ENCODE measurements at places on chromosomes 6 and 20.

- no peak overlapping the region for H3K27ac ChIP-seq
- no peak for DNase-seq
- H3K36me3 ChIP-seq: no peaks in the 10 kb centered on the region
- no peaks in the 10 kb centered on the region for H3K4me1 ChIP-seq
Measured at GRCh38 chr6:107543088-107543487, 53.2 kb downstream of the SOBP start.

GRCh38 chr6:94099072-94099471 is 679.7 kb upstream of the EPHA7 start:
- H3K27ac ChIP-seq: no peak overlapping the region
- no peak overlapping the region for H3K4me3 ChIP-seq
- H3K36me3 ChIP-seq: no peaks in the 10 kb centered on the region

GRCh38 chr20:60255866-60256265 is 297.6 kb downstream of the CDH26 start:
- no peak overlapping the region for H3K4me3 ChIP-seq
- DNase-seq: no peak
- H3K27me3 ChIP-seq: no peaks in the 10 kb centered on the region
- no peaks in the 10 kb centered on the region for H3K36me3 ChIP-seq
- H3K4me1 ChIP-seq: no peaks in the 10 kb centered on the region

DNA sequence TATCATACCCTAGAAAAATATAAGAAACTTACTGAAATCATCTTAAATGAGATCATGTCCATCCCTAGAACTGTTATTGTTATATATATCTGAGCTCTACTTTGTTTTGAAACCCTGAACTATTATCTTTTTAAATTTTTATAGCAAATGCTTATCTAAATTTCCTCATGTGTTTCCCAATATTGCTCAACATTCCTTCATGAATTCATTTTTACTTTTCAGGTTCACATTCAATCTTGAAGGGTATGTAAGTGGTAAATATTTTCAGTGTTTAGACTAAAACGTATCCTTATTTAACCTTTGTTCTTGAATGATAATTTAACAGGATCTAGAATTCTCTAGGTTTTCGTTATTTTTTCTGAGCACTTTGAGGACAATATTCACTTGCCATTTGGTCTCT is 23.9 kb downstream of the PDE7B start:
- peaks cover 10% of the 10 kb centered on the region for H3K4me1 ChIP-seq
- H3K27ac ChIP-seq: no peak overlapping the region
- H3K27me3 ChIP-seq: no peaks in the 10 kb centered on the region
- no peak for DNase-seq

DNA sequence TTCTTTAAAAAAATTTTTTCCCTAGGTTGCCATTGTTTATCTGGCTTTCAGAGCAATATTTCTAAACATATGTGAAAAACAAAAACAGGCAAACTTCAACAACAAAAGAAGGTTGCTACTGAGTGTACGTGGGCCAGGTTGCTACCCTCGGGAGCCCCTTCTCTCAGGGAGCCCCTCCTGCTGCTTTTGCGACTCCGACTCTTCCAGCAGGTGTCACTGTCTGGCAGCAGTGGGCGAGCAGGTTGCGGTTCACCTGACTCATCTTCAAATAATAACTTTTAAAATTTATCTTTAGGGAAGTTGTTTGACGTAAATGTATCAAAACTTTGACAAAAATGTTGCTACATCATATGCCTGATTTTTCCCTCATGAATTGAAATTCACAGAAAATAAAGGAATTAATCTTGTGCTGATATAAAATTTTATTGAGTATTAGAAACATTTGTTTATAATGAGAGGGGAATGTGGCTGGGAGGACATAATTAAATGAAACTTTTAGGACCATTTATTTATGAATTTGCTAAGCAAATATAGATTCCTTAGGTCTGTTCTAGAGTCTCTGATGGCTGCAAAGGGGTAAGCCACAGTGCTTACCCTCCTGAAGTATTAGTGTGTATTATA is 138.8 kb downstream of the HIVEP1 start:
- peaks cover 2% of the 10 kb centered on the region for H3K36me3 ChIP-seq
- H3K27me3 ChIP-seq: no peaks in the 10 kb centered on the region
- H3K4me1 ChIP-seq: no peaks in the 10 kb centered on the region
- DNase-seq: no peak

DNA sequence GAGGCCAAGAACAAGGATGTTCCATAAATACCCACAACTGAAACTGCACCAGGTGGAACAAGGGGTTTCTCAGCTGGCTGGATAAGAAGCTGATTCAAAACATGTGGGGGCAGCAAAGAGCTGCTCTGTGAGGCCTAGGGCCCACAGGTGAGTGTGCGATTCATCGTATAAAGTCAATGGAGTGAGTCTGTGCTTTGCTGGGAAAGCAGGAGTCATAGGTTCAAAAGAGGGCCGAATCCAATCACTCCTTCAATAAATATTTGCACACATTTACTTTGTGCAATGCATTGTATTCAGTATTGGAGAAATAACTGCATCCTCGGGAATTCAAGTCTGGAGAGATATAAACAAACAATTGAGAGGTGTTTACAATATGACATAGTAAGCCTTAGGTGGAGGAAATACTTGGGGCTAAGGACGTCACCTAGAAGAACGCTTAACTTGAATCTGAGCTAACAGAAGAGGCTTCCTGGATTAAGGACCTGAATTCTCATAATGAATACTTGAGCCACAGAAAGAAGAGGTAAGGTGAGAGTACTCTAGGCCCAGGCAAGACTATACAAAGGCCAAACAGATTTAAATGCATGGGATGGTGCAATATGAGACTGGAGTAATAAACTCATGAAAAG is 83.7 kb upstream of the TMEM30A start:
- H3K36me3 ChIP-seq: no peaks in the 10 kb centered on the region
- no peak for DNase-seq
- no peak overlapping the region for H3K4me3 ChIP-seq
- no peaks in the 10 kb centered on the region for H3K4me1 ChIP-seq
- peaks cover 2% of the 10 kb centered on the region for H3K27me3 ChIP-seq
- no peak overlapping the region for H3K27ac ChIP-seq

DNA sequence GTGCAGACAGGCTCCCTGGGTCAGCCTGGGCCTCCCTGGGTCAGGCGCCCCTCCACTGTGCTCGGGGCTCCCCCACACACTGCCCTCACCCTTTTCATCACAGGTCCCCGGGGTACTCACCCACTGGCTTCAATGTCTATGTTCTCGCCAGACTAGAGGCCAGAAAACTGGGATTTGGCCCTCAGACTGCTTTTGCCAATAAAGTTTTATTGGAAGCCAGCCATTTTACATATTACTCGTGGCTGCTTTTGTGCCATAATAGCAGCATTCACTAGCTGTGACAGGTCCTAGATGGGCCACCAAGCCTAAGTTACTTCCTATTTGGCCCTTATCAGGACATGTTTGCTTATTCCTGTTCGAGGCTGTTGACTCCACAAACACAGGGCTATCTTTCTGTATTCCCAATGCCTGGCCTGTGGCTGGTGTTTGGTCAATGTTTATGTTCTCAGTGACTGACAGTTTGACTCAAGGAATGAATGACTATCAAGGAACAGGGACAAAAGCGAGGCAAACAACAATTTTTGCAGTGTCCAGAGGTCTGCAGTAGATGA is 525.1 kb upstream of the AGPAT4 start:
- no peaks in the 10 kb centered on the region for H3K27me3 ChIP-seq
- H3K4me1 ChIP-seq: no peaks in the 10 kb centered on the region
- H3K4me3 ChIP-seq: no peak overlapping the region
- no peak for DNase-seq
- H3K36me3 ChIP-seq: no peaks in the 10 kb centered on the region
- no peak overlapping the region for H3K27ac ChIP-seq

GRCh38 chr6:87029711-87030314 is 65.1 kb downstream of the CGA start:
- H3K27ac ChIP-seq: no peak overlapping the region
- no peaks in the 10 kb centered on the region for H3K27me3 ChIP-seq
- H3K4me1 ChIP-seq: no peaks in the 10 kb centered on the region
- no peak overlapping the region for H3K4me3 ChIP-seq
- no peaks in the 10 kb centered on the region for H3K36me3 ChIP-seq

DNA sequence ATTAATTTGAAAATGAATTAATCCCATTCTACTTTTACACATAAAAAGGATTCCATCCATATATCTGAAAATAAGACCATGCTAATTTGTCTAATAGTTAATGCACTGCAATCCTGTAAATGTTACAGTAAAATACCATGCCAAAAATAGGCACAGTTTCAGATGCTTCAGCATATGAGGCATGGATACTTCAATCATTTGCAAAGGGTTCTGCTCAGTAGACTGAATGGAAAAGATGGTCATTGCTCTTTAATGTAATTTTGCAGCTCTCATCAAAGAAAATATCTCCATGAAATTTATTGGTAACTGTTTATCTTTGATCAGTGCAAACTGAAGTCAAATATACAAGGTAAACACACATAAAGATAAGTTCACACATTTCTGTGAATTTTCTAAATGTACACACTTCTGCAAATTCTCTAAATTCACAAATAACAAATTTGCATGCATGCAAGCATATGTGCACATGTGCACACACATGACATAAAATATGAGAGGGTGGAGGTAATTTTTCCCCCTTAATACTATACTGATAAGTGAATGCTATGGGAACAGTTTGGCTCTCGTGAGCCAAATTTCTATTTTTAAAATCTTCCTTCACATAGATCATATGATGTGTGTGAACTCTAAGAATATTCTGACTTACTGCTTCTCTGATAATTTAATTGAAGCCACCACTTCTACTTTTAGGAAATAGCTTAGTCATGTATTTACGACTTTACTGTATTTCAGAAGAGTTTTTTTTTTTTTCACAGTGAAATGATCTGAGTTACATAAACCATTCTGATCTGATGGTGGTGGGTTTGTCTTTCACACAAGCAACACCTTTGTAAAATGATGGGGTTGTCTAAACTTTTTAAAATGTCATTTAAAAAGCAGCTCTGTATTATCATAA is 996.8 kb upstream of the CITED2 start:
- H3K36me3 ChIP-seq: no peaks in the 10 kb centered on the region
- H3K27me3 ChIP-seq: no peaks in the 10 kb centered on the region
- H3K4me1 ChIP-seq: no peaks in the 10 kb centered on the region
- no peak overlapping the region for H3K27ac ChIP-seq
- no peak for DNase-seq

DNA sequence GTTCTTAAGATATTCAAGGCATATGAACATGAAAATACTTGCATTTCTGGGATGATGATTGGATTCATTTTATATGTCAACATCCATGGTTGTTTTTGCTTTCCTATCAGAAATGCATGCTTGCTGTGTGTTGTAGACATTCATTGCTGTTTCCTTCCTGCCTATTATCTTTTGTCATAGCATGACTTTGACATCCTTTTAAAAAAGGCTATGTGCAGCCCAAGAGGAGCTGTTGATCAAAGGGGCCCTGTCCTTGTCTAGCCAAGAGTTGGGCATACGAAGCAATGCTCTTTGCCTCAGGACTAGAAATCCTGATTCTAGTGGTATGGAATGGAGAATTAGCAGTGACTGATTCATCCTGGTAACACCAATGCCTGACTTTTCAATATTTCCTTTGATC is 143.1 kb downstream of the RNF144B start:
- H3K4me1 ChIP-seq: no peaks in the 10 kb centered on the region
- DNase-seq: no peak
- H3K27ac ChIP-seq: no peak overlapping the region
- no peaks in the 10 kb centered on the region for H3K27me3 ChIP-seq
- H3K36me3 ChIP-seq: no peaks in the 10 kb centered on the region

DNA sequence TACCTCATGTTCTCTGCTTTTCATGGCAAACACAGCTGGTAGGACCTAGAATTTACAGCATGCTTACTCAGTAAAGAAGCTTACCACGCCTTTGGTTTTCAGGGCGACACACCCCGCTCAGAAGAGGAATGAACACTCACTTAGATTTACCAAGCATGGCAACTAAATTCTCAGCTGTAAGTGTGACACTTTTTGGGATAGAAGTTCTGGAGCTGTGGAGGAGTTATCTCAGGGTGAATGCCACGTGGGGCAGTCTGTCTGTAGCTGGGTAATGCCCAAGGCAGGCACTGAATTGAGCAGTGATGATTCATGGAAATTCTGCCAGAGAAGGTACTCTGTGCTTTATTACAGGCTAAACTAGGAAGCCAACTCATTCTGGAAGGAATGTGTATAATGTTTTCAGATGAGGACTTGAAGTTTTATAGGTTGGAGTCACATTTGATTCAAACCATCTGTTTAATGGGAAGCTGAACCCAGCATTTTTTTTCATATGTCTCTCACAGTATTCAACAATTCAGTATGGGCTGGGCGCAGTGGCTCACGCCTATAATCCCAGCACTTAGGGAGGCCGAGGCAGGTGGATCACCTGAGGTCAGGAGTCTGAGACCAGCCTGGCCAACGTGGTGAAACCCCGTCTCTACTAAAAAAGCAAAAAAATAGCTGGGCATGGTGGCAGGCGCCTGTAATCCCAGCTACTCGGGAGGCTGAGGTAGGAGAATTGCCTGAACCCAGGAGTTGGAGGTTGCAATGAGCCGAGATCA is 3.5 kb upstream of the PRIM2 start:
- H3K36me3 ChIP-seq: no peaks in the 10 kb centered on the region
- H3K27ac ChIP-seq: no peak overlapping the region
- H3K27me3 ChIP-seq: no peaks in the 10 kb centered on the region

DNA sequence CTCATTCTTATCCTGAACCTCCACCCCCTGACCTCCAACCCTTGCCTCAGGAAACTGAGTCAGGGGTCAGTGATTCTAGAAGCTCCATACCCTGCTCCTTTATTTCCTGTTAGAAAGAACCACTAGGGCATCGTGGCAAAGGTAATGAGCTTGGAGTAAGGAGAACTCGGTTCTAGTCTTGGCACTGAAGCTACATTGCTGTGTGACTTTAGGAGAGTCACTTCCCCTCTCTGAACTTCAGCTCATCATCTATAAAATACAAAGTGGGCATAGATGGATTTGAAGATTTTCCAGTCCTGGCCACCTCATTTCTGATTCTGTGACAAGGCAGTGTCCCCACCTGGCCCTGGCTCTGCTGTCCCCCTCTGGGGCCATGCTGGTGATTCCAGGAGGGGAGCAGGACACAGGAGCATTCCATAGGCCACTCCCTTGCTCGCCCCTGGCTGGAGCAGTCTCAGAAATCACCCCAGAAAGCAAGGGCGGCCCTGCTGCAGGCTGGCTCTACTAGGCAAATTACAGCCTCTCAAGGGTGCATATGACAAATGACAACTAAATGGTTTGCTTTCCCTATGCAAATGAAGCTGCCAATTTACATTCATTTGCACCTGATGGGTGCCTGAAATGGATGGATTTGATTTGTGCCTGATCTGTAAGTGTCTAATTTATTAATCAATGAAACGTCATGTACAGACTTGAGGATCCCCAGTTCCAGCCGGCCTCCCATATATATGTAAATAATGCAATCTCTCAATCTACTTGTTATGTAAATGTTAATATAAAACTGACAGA is 62.2 kb downstream of the LRFN2 start:
- H3K27ac ChIP-seq: no peak overlapping the region
- H3K27me3 ChIP-seq: no peaks in the 10 kb centered on the region
- no peaks in the 10 kb centered on the region for H3K36me3 ChIP-seq
- H3K4me3 ChIP-seq: no peak overlapping the region
- no peak for DNase-seq
- no peaks in the 10 kb centered on the region for H3K4me1 ChIP-seq

GRCh38 chr6:132361101-132361500 is 40.2 kb downstream of the MOXD1 start:
- no peaks in the 10 kb centered on the region for H3K36me3 ChIP-seq
- DNase-seq: no peak
- H3K27me3 ChIP-seq: no peaks in the 10 kb centered on the region
- no peak overlapping the region for H3K4me3 ChIP-seq

All from natural killer cell (primary cell).